ENCODE measurements at places on chromosomes 3 and 15.

DNA sequence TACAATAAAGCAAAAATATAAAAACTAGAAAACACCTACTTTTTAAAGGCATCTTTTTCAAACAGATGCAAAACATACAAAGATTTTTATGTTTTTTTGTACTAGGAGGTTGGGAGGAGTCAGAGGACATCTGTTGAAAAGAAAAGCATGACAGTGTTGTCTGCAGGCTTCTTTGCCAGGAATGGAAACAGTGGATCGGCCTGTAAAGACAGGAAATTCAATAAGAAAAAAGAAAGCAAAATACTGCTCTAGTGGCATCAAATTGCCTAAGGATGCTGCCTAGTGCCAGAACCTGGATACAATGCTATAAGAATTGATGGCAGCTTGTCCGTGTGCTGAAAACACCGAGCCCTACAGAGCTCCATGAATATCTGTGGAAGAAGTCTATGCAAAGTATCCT is 69.9 kb downstream of the TBC1D5 start:
- no peak for DNase-seq

- DNase-seq, result no peak
These were observed 7.4 kb upstream of the ZNF589 start for GRCh38 chr3:48233542-48233941.

GRCh38 chr3:130850044-130850797 is 43.7 kb upstream of the ATP2C1 start:
- no peak for DNase-seq

DNA sequence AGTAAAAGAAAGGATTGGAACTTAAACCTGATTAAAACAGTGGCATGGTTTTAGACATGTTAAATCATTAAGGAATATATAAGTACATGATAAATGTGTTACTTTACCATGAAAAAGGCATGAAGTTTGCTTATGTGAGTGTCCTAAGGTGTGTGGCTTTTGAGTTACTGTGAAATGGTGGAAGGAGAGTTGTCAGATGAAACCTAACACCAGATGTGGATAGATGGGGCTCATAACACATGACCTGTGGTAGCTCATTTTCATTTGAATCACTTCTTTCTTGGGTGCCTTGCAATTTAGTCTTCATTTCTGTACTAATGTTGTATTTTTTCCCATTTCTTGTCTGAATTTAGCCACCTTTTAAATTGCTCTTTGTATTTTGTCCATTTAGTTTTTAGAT is 13.0 kb downstream of the MEF2A start:
- DNase-seq, result no peak

- no peak for DNase-seq
These were observed 47.1 kb downstream of the CHD2 start for GRCh38 chr15:92947071-92947730.

DNA sequence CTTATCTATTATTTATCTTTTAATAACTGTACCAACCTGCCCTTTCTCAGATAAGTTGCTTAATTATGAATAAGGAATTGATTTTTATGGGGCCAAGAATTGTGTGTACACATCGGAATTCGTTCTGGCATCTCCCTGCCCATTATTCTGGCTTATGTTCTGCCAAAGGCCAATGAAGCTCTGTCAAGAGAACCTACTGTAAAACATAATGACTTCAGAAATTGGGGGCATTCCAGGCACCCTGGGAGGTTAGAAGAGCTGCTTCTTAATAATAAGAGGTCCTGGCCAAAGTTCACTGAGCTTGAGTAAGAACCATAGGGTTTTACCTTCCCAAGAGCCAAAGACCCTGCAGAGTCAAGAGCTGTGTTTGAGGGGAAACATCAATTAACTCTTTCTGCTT is 261.7 kb downstream of the SLC9A9 start:
- no peak for DNase-seq

All from sciatic nerve (tissue), 2 donors.